GOT3 (cell line): ENCODE measurements at places on chromosomes 11 and 22.

GRCh38 chr11:75706260-75706729 is 11.3 kb upstream of the MOGAT2 start:
- DNase-seq: no peak

DNA sequence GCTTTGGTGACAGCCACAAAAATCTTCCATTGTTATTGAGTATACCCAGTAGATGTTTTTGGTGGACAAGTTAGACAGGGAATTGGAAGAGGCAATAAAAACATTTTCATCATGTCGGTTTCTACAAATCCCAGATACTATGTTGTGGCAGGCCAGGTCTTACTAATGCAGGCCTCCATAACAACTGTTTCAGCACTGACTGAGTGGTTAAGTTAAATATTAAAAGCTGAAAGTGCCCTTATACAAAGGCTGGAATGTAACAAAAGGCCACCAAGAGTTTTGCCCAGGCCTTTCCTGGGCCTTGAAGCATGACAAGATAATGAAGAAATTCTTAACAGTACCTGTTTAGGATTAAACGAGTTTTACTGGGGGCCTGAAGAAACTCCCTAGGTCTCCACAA is 29.3 kb downstream of the DMC1 start:
- no peak for DNase-seq

- DNase-seq: no peak
Observed at GRCh38 chr22:34973016-34973415, 92.9 kb upstream of the ISX start.

DNA sequence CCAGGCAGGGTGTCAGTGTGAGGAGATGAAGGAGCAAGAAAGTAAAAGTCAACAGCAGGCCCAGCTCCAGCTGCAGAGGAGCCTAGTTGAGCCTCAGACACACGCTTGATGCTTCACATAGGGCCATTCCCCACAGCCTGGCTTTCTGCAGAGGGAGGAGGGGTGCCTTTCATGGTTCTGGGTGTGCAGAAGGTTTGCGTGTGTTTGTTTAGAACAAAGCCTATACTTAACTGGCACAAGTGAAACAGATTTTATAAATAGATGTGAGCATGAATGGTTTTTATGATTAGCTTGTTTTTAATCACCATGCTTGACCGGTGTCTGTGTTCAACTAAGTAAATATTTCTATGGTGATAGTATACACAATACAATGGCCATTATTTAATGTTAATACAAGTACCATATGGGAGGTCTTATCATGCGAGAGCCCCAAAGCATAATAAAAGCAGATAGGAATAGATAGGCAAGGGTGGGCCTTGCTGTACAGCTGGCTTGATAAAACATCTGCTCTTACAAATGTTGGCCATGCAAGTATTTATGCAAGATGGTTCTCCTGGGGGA is 290.2 kb downstream of the ETS1 start:
- DNase-seq: no peak

GRCh38 chr22:30970356-30970746 is 1.3 kb downstream of the TUG1 start:
- no peak for DNase-seq
